Stimulated activated CD8-positive, alpha-beta memory T cell treated with anti-CD3 and anti-CD28 coated beads, Interleukin-7, amount 100 ng/mL, for 48 hours (primary cell): ENCODE measurements at places on chromosomes 16 and 17.

- peak; percentile 87 for DNase-seq
Measured at GRCh38 chr17:67366193-67367157, at the start of gene PSMD12. Gene PSMD12 (minus strand): TSS chr17:67366577. CDS start chr17:67366519, 58 bp downstream.

DNA sequence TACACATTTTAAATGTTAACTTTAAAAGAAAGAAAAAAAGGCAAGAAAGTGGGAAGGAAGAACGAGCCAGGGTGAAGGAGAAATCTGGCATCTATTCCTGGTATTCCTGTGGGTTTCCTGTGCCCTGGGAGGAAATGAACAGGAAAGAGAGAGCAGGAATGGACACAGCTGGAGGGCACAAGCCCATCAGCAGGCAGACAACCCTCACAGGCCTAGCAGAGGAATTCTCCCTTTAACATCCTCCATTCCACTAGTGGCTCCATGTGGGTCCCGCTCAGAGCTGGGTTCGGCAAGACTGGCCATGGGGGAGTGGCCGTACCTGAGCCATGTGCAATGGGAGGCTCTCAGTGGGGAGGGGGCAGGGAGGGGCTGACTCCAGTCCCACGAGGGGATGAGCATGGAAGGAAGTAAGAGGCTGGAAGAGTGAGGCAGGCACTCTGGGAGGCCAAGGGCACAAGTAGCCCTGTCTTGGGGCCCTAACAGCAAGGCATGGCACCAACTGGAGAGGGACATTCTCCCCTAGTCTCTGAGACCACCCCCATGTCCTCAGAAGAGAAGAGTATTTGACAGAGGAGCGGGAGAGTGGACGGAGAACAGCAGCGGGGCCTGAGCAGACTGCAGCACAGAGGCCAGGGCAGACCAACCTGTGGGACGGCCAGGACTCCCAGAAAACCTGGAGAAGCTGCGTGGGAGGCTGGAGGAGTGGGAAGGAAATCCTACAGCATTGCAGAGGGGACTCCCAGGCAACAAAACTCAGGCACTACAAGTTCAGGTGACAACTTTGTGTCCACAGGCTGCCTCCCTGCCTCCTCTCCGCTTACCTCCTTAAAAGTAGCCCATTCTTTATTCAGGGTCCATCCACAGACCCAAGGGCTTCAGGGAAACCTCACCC, 30.2 kb downstream of the TK2 start:
- DNase-seq, result no peak

DNA sequence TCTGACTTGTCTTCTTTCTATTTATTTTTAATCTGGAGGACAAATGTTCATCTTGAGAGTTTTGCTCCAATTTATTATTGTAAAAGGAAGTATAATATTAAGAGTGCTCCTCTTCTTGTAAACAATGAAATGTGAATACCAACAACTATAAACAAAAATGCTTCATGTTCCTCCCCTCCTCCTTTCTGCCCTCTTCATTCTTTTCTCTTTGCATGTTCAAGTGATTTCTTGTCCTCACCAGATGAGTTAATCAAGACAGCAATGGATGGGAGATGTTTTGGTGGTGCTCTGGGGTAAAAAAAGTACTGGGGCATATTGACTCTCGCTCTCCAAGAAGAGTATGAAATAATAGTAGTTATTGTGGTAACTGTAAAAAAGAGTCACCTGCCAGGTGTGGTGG, 24.3 kb downstream of the ITGB3 start:
- DNase-seq, result no peak

DNA sequence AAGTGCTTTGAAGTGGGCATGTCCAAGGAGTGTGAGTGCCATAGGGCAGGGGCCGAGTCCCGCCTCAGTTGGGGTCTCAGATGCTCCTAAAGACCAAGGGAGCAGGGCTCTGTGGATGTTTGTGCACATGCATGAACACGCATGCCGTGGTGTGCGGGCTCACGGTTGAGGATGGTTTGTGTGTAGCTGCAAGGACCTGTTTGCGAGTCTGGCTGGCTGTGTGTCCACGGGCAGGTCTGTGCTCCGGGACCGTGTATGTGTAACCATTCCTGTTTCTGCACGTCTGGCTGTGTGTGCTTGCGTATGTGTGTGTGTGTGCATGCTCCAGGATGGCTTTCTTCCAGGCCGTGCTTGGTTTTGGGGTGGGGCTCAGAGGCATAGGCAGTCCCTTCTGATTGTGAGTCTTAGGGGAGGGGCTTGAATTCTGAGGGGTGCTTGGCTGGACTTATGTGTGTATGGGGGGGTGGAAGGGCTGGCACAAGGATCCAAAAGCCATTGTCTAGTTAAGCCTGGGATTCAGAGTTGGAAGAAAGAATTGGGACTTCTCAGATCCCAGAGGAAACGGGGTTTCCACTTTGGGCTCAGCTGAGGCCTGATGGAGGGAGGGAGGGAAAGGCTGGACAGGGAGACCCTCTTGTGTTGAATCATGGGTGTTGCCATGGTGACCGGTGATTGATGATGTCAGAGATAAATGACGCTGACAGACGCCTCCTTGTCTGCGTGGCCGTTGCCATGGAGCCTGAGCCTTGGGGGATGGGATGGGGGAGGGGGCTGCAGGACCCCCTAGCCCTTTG, 14.4 kb downstream of the GJD3 start:
- no peak for DNase-seq

DNA sequence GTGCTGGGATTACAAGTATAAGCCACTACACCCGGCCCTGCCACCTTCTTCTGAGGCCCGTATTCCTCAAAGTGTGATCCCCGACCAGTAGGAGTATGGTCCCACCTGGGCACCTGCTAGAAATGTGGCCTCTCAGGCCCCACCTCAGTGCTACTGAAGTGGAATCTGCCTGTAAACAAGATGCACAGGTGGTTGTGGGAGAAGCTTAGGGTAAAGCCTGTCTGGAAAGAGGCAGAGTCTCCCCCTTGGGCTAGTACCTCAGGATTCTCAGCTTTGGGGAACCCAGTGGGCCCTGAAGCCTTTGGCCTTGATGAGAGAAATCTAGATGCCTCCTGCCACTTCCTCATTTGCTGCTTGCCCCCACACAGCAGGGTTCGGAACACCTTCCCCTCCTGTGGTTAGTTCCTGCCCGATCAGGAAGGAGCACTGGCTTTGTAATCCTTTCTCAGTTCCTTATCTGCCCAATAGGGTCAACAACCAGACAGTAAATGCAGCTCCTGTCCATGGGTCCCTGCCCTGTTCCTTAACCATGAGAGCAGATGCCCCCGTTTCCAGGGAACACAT, 25.2 kb downstream of the TK2 start:
- DNase-seq, result no peak

DNA sequence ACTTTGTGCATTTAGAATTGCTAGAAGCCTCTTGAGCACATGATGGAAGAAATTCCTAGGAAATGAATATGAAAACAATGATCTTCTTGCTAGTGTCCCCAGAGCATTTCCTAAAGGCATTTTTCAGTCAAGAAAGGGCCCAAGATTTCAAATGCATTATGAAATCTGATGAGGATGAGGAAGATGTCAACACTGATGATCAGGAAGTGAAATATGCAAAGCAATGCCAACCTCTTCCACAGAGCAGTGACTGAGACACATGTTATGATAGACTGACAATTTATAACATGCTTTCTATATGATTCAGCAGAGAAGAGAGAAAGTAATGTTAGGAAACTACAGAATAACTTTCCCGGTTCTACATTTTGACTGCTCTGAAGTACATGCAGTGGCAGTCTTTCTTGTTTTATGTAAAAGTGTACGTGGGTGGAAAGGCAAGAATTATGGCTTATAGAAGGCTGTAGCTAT, 859.1 kb upstream of the GOT2 start:
- DNase-seq, result no peak

GRCh38 chr17:41537990-41538389, 9.9 kb upstream of the KRT19 start:
- DNase-seq, result no peak

DNA sequence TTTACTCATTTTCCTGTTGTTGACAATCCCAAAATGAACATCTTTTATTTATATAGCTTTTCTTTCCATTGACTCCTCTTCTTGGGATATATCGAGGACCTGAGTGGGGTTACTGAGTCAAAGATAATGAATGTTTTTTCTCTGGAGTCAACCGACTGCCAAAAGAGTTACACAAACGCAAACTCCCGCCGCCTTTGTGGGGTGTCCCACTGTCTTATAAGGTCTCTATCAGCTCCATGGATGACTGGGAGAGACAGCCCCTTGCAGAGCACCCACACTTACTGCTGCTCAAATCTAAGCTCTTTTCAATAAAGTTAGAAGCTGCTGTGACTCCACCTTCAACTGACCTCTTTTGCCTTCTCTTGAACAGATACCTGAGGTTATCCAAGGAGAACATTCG, 25.2 kb downstream of the C16orf78 start:
- no peak for DNase-seq

DNA sequence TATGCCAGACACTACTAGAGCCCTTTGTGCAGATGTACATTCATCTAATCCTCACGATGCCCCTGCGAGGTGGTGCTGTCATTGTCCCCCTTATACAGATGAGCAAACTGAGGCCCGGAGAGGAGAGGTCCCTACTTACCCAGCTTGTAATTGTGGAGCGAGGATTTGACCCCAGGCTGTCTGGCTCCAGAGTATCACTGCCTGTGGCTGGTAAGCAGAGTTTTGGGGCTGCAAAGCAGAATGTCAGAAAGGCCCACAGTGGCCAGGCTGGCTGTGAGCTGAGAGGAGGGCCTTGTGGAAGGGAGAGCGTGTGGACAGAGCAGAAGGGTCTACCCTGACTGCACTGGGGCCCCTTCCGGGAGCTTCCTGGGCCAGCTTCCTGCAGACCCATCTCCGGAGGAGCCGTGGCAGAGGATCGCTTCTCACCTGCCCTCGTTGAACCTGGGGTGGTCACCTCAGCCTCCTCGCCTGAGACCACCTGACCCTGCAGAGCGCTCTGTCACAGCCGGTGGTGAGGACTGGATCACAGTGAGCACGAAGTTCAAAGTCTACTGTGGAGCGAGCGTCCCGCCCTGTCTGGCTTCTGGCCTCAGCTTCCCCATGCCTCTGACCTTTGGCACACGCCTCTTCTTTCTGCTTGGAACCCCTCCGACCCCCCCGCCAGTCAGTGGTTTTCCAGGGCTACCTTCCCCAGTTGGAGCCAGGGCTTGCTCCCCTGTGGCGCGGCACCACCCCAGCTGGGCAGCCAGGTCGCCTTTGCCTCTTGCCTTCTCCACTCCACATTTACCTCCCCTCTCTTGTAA, 12.1 kb downstream of the CMIP start:
- DNase-seq, result no peak

GRCh38 chr17:3502466-3502865, 26.7 kb downstream of the ASPA start:
- no peak for DNase-seq

- DNase-seq, result no peak
Measured at GRCh38 chr17:64174686-64175456, 44.9 kb upstream of the ERN1 start.

GRCh38 chr17:2985318-2985717, 78.1 kb downstream of the OR1D5 start:
- DNase-seq, result no peak

GRCh38 chr16:83353241-83353640, 454.5 kb upstream of the HSBP1 start:
- no peak for DNase-seq

- no peak for DNase-seq
Measured at GRCh38 chr16:61332461-61332860, 703.8 kb downstream of the CDH8 start.

GRCh38 chr16:86299882-86300610, 210.3 kb upstream of the FOXF1 start:
- DNase-seq, result no peak

DNA sequence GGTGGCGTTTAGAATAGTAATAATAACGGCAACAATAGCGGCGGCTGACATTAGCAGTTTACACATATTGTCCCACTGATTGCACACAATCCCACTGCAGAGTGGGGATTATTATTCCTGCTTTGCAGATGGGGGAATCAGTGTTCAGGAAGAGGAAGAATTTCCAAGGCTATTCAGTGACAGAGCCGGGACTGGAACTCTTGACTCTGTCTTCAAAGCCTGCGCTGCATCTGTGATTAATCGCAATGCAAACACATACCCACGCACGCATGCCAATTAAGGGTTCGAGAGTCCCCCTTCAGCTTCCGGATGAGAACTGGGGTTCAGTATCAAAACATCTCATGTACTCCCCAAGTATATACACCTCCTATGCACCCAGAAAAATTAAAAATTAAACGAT, 29.2 kb downstream of the TMEM186 start:
- no peak for DNase-seq

DNA sequence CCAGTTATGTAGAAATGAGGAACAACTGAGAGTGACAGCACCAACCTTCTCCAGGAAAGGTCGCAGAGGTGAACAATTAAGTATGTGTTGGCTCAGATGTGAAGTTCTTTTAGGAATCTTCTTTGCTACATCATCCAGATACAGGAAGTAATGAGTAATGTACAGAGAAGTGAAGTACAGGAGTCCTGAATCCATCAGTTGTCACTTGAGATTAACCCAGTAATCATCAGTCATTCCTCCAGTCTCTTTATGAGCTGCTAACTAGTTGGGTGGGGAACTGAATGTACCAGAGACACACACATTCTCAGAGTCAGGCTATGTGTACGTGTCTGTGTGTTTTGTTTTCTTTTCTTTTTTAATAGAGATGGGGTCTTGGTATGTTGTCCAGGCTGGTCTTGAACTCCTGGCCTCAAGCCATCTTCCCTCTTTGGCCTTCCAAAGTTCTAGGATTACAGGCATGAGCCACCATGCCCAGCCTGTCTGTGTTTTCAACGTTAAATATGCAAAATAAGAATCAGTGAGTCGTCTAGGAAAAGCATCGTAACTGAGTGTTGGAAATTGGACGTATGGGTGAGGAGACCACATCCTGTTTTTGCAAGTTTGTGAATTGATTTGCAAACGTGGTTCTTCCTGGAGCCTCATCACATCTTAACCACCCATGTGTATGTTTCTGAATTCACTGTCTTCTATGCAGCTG, 19.9 kb downstream of the ZNF200 start:
- DNase-seq, result no peak

GRCh38 chr17:2709183-2709661, 2.3 kb downstream of the CLUH start:
- no peak for DNase-seq

GRCh38 chr16:66618588-66619375, 14.3 kb downstream of the CMTM3 start:
- DNase-seq, result no peak

GRCh38 chr17:79781012-79781650, 3.2 kb downstream of the CBX2 start:
- no peak for DNase-seq

- DNase-seq, result no peak
Measured at GRCh38 chr16:69108905-69109252, 3.4 kb downstream of the HAS3 start.

DNA sequence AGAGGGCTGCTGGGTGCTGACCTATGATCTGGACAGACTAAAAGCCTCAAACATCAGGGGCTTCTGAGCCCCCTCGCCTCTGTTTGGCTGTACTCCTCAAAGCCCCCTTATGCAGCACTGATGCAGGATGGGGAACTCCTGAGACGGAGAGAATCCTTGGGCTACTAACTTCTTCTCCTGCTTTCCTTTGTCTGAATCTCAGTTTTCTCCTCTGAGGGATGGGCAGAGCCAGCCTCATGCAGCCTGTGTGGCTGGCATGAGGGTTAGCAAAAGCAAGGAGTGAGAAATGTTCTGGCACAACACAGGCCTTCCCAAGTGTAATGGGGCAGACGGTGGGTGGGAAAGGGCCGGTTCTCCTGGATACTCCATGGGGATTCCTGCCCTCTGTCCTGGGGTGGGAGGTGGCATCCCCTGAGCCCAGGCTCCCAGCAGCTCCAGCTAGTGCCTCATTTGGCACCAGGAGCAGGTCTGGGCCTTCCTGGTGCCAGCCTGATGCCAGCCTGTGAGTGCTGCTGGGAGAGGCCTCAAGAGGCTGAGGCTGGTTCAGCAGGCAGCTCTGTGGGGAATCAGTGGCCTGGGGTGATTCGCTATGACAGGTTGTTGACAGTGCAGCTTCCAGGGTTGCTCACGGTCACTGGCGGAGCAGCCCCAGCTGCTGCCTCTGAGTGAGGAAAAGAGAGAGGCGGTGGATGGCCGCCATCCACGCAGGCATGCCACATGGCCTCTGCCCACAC, 4.0 kb upstream of the BRD7 start:
- no peak for DNase-seq
